ENCODE measurements at places on chromosomes 3 and 15. TPM values are rescaled to one million over a fixed set of nuclear protein-coding genes. Genes with fewer than 3 reads are reported as not detected.

TM4SF4 gene
- total RNA-seq: not detected

ADPRH gene
- 2.3 TPM for total RNA-seq

EPHA3 gene
- total RNA-seq: 0.78 TPM

MUC20 gene
- 0.52 TPM for total RNA-seq

PLSCR5 gene
- total RNA-seq: not detected

C3orf22 gene
- not detected for total RNA-seq

CHST2 gene
- total RNA-seq: 19.8 TPM

OR5AC2 gene
- not detected for total RNA-seq

P2RY1 gene
- 8.8 TPM for total RNA-seq

CDCP1 gene
- total RNA-seq: 19.2 TPM

NAA80 gene
- 14.3 TPM for total RNA-seq

CCR1 gene
- not detected for total RNA-seq

STT3B gene
- 96.8 TPM for total RNA-seq

NAA50 gene
- 123 TPM for total RNA-seq

QTRT2 gene
- total RNA-seq: 11.8 TPM

MYH15 gene
- total RNA-seq: 0.08 TPM

HYKK gene
- total RNA-seq: 9.4 TPM

KNL1 gene
- total RNA-seq: 7.9 TPM

NPAP1 gene
- not detected for total RNA-seq

EPHB1 gene
- 0.65 TPM for total RNA-seq
